ENCODE measurements at places on chromosomes 1 and 21.

DNA sequence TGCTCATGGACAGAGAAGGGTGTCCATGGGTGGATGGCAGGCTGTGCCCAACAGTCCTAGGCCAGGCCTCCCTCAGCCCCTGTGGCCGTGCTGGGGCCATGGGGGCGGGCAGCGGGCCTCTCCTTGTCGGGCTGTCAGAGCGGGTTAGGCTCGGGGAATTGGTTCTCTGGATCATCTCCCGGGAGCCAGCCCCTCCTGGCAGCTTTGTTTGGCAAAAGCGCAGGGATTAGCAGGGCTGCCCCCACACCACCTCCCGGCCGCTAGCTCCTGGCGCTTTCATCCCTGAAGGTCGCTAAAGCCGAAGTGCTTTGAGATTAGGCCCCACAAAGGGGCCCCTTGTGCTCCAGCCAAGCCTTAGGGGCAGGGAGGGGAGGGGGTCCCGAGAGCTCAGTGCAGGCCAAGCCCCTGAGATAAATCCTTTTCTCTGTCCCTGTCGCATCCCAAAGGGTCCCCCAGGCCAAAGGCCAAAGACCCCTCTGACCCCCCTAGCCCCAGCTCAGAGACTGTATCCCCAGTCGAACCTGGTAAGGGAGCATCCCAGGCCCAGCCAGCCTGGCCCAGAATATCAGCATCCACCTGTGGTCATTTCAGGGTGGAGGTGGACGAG lies 9.8 kb upstream of the DMBX1 start:
- H3K27me3 ChIP-seq = no peaks in the 10 kb centered on the region
- H3K36me3 ChIP-seq = no peaks in the 10 kb centered on the region
- H3K27ac ChIP-seq = no peak overlapping the region
- no peaks in the 10 kb centered on the region for H3K4me1 ChIP-seq
- no peak for DNase-seq
- no peak overlapping the region for H3K4me3 ChIP-seq

GRCh38 chr1:170284951-170285350 lies 139.2 kb downstream of the NTMT2 start:
- no peak for DNase-seq
- H3K4me1 ChIP-seq = no peaks in the 10 kb centered on the region
- no peak overlapping the region for H3K27ac ChIP-seq
- no peaks in the 10 kb centered on the region for H3K27me3 ChIP-seq
- no peak overlapping the region for H3K4me3 ChIP-seq

- H3K4me1 ChIP-seq = no peaks in the 10 kb centered on the region
- no peak overlapping the region for H3K4me3 ChIP-seq
- no peak for DNase-seq
- no peak overlapping the region for H3K27ac ChIP-seq
- no peaks in the 10 kb centered on the region for H3K36me3 ChIP-seq
- H3K27me3 ChIP-seq = no peaks in the 10 kb centered on the region
These were observed 36.3 kb downstream of the PTGFRN start for GRCh38 chr1:116945996-116946395.

- H3K36me3 ChIP-seq = no peaks in the 10 kb centered on the region
- 0 out of 2 replicates have a peak, but pooled peaks cover 4% of the 10 kb centered on the region for H3K4me1 ChIP-seq
- no peak overlapping the region for H3K4me3 ChIP-seq
- DNase-seq = no peak
- no peak overlapping the region for H3K27ac ChIP-seq
- no peaks in the 10 kb centered on the region for H3K27me3 ChIP-seq
These were observed 47.0 kb downstream of the MRPL39 start for GRCh38 chr21:25560271-25560685.
